ENCODE measurements at places on chromosomes 2 and 18. TPM values are rescaled to one million over a fixed set of nuclear protein-coding genes. Genes with fewer than 3 reads are reported as not detected.

DNA sequence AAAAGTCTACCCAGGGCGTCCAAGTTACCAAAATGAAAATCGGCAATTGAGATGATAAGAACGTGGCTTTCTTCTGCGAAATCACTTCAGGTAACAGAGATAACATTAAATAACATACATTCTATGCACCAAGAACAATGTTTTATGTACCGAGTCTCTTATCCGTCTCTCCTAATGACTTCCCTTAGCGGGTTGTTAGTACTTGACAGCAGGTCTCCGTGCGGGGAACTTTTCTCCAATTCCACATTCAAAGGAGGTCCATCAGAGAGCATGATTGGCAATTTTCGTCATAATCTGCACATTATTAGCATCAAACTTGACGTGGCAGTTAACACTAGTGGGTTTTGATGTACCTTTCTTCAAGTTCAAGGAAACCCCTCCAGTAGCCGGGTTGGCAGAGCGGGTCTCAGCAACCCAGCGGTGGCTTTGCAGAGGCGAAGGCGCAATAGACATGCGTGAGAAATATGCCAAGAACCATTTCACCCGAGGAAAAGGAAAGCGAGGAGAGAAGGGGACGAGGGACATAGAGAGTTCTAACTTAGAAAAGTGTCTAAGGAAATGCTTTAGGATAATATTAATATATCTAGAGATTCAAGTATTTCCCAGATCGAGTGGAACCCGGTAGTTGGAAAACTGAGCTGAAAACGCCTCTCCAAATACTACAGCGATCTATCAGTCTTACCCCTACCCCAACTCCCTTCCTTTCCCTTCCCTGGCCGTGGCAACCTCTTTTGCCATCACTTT is 5.0 kb downstream of the EVX2 start:
- no peak for DNase-seq

- DNase-seq: no peak
These were observed 485.8 kb downstream of the STK39 start for GRCh38 chr2:167761465-167762136.

The THSD7B gene
- not detected for total RNA-seq

DNA sequence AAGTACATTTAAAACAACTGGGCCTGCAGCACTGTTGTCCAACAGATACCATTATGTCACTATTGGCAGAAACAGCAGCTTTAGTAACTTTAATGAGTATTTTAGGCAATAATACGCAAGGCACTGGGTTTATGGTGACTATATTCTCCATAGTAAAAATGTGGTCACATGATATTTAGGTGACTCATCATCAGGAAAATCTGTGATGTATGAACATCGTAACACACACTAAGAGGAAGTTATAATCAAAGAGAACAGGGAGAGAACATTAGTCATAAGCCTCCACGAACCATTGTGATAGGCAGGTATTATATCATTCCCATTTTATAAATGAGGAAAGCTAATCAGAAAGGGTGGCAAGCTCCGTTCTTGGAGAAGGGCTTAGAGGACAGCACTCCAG is 36.9 kb downstream of the RAPH1 start:
- no peak for DNase-seq

DNA sequence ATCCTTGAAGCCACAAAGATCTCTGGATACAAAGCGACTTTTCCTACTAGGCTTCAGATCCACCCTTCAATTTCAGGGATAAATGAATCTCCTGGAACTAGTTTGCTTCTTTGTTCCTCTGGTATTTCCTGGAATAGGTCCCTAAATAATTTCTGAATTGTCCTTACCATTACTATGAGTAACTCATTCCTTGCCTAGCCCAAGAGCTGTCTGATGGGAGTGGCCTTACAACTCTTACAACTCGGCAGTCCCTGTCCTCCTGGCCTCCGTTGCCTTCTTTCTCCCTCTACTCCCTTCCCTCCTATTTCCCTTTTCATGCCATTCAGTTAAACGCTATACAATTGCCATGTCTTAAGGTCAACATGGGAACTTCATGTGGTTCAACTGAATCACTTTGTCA is 98.2 kb upstream of the FHL2 start:
- no peak for DNase-seq

- DNase-seq: no peak
These were observed 62.3 kb upstream of the ZFP36L2 start for GRCh38 chr2:43288417-43289305.

DNA sequence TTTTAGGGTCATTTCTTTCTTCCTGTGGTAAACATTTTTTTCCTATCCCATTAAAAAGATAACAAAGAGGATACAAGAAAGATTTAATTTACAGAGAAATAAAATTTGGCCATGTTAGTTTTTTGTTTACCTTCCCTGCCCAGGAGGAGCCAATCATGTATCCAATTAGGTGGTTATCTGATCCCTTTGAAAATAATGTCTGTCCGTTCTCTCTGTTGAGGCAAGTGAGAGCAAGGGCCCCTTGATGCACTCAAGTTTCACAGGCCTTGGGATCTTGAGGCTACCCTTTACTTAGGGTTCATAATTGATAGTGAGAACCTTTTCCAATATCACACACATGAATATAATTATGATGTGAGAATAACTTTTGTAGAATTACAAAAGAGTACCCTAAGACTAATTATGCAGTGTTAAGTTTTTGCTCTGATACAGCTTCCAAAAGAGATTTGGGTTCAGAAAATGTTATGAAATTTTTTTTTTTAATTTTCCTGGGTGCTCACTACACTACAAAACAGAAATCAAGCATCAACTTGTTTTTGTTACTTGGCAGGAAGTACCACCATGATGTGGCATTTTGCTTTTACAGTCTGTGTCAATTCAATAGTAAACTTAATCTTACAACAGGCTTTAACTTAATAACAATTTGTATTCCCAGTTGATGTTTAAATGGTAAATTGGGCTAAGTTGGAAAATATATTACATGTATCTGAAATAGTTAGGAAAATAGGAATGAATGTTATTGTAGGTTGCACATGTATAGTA is 42.0 kb downstream of the AFTPH start:
- DNase-seq: no peak

GRCh38 chr2:24182507-24182906 is 7.7 kb downstream of the FAM228A start:
- no peak for DNase-seq

- no peak for DNase-seq
These were observed 69.0 kb downstream of the COL6A3 start for GRCh38 chr2:237344942-237345341.

GRCh38 chr2:71604726-71605120 is 151.4 kb downstream of the DYSF start:
- no peak for DNase-seq

The CD226 gene
- total RNA-seq: 53.3 TPM

- no peak for DNase-seq
These were observed 149.3 kb downstream of the HAUS1 start for GRCh38 chr18:46253498-46253897.

The CNPPD1 gene
- total RNA-seq: 38.7 TPM

DNA sequence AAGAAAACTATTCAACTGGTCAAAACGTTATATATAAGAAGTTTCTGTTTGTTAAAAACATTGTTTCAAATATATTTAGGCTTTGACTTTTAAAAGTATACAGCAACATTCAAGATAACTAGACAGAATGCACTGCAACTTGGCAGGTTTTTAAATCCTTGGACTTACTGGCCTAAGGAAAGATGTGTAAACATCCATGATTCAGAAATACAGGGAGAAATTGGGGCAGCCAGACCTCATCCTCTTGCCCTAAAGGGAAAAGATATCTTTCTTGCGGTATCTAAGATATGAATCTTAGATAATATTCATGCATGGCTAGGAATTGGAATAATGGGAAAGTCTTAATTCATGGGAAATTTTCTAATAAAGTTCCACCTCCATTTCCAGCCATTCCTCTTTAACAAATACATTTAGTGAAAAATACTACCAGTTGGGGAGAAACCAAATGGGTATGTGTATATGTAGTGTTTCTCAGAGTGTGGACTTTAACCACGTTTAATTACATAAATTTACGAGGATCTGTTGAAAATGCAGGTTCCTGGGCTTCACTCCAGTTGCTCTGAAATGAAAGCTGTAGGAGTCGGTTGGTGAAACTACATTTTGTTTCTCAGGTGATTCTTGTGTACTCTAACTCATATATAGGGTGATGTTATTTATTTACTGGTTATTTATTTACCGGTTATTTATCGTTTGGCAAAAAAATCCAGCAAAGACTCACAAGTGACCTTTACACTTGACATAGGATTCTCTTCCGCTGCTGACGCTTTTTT is 587 bp upstream of the TANK start:
- DNase-seq: no peak

The GAREM2 gene
- total RNA-seq: 3.2 TPM

The LYG2 gene
- total RNA-seq: not detected

GRCh38 chr2:12176623-12177454 is 430.4 kb downstream of the LPIN1 start:
- DNase-seq: peak; percentile 33

The DUSP2 gene
- total RNA-seq: 407 TPM

- DNase-seq: no peak
These were observed 34.1 kb downstream of the POLI start for GRCh38 chr18:54303408-54303807.

The NPAS2 gene
- total RNA-seq: 12.0 TPM

DNA sequence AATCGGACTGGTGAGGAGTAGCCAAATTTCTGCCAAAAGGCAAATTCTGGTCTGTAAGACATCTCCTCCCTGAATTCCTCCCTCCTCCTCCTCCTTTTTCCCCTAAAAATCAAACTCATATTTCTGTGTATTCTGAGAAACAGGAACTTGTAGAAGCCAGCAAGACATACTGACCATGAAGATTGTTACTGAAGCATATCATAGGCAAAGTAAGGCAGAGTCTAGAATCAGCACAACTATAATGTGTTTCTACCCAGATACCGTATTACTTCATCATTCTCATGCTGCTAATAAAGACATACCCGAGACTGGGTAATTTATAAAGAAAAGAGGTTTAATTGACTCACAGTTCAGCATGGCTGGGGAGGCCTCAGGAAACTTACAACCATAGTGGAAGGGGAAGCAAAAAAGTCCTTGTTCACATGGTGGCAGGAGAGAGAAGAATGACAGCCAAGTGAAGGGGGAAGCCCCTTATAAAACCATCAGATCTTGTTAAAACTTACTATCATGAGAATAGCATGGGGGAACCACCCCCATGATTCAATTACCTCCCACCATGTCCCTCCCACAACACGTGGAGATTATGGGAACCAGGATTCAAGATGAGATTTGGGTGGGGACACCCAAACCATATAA is 24.9 kb upstream of the EPC2 start:
- DNase-seq: no peak

The KCNG2 gene
- not detected for total RNA-seq

The ATIC gene
- total RNA-seq: 300 TPM

The AKAIN1 gene
- not detected for total RNA-seq

DNA sequence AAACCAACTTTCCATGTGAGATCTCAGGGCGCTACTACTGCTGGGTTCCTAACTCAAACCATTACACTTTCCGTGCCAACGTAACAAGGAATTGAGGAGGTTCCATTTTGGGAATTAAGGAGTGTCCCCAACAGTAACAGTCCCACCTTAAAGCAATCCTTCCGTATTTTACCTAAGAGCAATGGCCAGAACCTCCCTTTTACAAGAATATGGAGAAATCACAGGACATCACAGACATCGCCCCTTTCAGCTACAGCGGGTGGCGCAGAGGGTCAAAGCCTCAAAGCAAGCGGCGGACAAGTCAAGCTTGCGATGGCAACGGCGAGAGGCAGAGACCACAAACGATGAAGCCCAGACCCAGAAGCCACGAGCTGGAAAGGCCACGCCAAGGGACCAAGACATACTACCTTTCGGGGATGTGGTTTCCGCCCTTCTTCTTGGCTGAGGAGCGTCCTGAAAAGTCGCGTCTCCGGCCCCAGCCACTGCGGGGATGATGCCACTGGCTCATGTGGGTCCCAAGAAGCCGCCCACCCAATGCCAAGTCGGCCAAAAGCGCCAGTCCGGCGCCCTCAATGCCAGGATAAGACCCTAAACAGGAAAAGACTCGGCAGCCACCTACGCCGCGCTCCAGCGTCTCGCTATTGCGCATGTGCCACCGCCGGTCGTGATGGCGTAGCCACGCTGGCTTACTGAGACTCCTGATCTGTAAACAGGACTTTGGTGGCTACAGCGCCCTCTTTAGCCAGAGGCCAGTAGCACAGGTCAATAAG is at the start of gene DUSP11:
Gene DUSP11, minus strand, starts transcription at position 637 of the 770 bp plus-strand sequence. Its CDS starts 129 bp downstream, at position 508.
- DNase-seq: peak; percentile 98

The PSMA8 gene
- total RNA-seq: 2.0 TPM

The CFC1 gene
- total RNA-seq: not detected

The ELOA2 gene
- total RNA-seq: not detected

The CPO gene
- not detected for total RNA-seq

DNA sequence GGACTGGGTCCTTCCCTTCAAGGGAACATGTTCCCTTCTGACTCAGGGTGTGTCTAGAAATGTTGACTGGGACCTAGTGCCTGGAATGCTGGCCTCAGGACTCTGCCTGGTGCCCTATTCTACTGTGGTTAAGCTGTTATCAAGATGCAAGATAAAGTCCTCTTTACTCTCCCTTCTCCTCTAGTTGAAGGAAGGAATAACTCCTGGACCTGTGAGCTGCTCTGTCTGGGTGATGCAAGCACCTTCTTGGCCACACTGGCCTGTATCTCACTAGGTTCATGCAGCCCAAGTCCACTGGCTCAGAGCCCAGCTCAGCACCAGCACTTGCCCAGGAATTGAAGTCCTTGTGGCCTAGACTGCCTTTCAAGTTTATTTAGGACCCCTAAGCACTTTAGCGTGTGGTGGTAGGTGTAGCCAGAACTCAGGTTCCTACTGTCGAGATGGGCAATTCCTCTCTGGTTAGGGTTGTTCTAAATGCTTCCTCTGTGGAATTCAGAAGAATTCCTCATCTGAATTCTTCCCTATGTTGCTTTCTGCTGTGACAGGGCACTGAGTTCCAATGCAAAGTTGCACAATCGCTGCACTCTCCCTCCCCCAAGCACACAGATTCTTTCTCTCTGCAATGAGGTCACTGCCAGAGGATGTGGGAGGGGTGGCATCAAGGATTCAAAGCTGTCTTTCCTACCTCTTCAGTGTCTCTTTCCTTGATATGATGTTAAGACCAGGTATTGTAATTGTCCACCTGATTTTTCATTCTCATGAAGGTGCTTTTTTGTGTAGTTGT is 54.7 kb downstream of the VWC2L start:
- DNase-seq: no peak

GRCh38 chr2:236363711-236364277 is 99.6 kb upstream of the ASB18 start:
- DNase-seq: no peak

DNA sequence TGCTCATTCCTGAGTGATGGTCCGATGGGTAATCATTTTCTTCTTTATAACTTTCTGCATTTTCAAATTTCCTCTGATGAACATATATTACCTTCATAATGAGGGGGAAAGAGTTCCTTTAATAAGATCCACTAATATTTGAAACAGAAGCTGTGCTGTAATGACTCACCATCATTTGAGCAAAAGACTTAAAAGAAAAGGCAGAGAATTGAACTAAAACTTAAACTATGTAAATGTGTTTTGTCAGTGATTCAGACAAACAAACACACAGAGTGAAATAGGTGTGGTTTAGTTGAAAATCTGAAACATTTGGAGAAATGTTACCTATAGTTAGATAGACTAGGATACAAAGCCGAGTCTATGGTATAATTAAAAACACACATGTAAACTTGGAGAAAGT is 209.6 kb downstream of the STK39 start:
- DNase-seq: no peak

GRCh38 chr2:118774458-118775133 is 72.9 kb downstream of the EN1 start:
- DNase-seq: peak; percentile 64

- no peak for DNase-seq
These were observed 344.3 kb upstream of the KCNH7 start for GRCh38 chr2:163182764-163183354.

The CD207 gene
- not detected for total RNA-seq
